Fibroblast of skin of right quadriceps (primary cell): ENCODE measurements at places on chromosomes 11 and 22.

DNA sequence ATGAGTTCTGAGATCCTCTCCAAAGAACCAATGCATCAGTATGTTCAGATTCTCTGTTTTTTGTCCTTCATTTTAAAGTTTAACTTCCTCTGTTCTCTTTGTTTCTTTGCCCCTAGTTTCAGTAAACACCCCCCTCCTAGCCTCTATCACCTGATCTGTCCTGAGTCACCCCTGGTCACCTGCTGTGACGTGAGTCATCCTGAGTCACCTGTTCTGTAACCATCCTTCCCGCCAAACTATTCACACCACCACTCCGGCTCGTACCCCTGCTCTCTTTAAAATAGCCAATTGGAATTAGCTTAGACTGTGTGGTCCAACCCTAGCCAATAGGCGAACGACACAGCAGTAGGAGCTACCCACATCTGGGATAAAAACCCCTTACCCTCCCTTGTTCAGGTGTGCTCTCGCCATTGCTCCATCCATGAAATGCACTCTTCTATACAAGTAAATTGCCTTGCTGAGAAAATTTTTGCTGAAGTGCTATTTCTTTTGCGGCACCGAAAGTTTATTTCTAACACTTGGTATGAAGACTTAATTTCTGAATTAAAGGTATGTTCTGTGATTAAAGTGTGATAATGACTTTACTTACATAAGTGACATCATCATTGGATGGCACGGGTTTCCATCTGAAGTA is 318.4 kb downstream of the AASDHPPT start:
- no peak for DNase-seq

DNA sequence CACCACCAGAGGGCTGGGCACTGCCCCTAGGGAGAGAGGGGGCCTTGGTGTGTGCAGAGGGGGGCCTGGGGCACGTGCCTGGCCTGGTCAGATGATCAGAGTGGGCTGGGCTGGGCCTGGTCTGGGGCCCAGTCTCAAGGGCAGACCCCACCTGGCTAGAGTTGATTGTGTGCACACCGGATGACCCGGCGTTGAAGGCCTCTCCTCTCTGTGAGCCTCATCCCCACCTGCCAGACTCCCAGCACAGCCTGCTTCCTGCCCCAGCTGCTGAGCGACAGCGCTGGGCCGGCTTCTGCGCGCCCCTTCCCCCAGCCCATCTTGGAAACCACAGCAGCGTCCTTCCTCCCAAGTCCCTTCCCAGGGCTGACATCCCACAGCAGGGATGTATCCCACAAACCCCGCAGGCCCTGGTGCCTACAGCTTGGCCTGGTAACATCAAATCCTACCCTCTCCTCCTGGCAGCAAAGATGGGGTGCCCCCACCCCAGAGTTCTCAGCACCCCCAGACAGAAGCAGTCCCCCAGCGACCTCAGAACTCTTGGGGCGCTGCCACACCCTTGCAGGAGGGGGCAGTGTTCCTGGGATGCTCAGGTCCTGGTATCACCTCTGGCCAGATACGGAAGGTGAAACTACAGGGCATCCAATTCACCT is 11.0 kb upstream of the TSSC4 start:
- DNase-seq, result no peak

- no peak for DNase-seq
Observed at GRCh38 chr11:100703801-100704575, 16.9 kb downstream of the ARHGAP42 start.

GRCh38 chr22:33357981-33358399 is 299.8 kb upstream of the SYN3 start:
- no peak for DNase-seq

DNA sequence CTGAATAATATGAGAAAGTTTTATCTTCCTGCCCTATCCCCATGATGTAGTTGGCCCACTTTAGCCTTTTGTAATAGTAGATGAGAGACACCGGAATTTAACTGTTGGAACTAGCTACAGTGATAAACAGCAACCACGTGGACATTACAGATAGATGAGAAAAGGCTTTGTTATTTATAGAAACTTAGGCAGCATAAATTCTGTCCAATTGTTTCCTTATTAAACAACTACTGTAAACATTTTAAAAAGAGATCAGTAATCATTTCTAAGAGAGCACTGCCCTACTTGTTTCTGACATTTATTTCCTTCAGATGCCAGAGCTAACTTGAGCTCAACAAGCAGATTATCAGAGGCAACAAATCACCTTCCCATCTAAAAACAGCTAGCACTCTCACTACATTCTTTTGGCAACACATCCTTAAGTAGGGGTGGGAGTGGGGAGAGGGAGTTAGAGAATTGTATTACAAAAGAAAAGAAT is 63.1 kb downstream of the SOX6 start:
- peak; percentile 48 for DNase-seq

DNA sequence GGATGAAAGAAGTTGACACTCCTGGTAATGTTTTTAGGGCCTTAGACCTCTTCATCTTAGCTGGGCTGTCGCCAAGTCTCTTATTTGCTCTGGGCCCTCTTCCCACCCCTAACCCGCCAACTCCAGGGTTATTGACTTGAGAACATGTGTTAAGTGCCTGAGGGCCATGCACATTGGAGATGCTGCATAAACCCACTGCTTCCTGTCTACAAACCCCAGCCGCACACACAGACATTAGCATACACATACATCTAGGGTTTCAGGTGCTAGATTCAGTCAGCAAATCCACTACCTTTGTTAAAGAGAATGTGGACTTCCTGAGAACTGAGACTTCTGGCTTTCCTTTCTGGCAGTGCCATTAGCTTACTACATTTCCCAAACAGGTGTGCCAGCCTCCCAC is 817 bp downstream of the PANX3 start:
- no peak for DNase-seq

- peak; percentile 87 for DNase-seq
Observed at GRCh38 chr11:72773291-72773690, 20.6 kb downstream of the STARD10 start.
